ENCODE measurements at places on chromosomes 2 and 18.

DNA sequence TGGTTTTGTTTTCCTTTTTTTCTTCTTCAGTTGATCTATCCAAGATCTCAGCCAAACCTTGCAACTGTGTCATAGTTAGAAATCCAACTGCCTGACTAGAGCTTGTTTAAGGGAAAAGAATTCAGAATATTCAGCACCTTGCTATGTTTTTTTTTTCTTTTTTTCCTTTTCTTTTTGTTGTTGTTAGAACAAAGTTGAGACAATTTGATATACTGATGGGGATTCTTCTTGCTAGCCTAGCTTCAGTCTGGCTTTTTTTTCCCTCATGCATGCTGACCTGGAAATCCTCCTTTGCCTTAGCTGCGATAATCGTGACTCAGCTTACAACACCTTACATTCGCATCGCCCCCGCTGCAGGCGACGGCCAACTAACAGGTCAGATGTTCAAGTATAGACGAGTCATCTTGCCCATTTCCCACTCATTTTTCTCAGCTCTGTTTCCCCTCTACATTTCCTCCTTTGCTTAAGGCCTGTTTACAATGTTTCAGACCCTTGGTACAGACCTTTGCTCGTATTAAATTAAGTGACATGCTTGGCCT, 487.2 kb upstream of the RAB12 start:
- DNase-seq, result no peak

DNA sequence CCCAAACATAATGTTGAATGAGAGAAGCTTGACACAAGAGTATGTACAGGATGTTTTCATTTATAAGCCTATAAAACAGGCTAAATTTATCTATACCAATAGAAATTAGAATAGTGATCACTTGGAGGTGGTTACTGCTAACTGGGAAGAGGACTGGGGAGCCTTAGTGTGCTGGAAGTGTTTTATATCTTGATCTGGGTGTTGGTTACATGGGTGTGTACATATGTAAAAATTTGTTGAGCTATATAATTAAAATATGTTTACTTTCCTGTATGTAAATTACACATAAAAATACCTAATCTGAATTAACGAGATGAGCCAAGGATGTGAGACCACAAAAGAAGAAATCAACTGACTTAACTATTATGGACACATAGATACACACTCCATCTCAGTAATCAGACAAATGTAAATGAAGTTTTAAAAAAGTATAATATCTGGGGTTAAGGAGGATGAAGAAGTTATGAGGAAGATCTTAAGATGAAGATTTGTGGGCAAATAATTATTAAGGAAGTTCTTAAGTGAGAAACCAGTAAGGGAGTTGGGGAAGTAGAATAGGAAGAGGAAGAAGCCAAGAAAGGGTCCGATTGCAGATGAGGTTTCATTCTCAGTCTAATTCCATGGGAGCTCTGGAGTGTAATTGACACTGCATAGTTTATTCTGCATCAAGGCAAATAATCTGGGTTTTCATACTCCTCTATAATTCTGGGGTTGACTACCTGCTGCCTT, 32.3 kb upstream of the NABP1 start:
- no peak for DNase-seq

GRCh38 chr2:10783421-10783820, 29.2 kb downstream of the PDIA6 start:
- DNase-seq, result no peak

DNA sequence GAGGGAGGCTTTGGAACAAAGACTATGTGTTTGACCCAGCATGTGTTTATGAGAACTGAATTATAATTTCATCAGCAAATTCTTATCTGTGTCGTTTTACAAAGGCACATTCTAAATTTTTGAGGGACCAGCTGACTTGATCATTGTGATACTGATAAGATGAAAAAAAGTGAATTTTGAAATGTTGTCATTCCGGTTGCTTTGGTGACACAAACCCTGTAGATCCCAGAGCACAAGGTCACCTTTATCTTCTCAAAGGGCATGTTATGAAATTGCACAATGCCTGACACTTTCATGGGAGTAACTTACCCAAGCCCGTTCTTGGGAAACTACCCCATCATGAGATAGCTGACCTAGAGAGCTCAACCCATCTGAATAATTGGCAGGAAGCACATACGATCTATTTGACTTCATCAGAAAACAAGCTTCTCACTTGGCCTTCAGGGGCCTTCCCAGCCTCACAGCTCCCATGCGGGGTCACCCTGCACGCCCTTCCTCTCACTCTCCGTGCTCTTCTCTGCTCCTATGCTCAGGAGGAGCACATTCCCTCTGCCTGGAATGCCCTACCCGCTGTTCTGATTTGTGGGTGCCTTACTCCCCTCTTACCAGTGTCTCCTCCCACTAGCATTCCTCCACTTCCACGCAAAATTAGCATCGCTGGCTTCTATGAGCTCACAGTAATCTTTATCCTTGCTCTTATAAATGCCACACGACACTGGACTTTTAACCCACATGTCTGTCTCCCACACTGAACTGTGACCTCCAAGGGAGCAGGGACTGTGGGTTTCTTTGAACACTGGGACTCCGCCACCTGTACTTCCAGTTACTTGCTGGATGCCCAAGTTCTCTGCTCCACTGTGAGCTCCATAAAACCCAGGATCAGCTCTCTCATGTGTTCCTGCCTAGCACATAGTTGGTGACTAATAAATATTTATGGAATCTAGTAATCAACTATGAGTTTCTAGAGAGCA, 555.8 kb upstream of the ID2 start:
- no peak for DNase-seq

GRCh38 chr2:60411295-60411694, 142.2 kb downstream of the BCL11A start:
- DNase-seq, result no peak

DNA sequence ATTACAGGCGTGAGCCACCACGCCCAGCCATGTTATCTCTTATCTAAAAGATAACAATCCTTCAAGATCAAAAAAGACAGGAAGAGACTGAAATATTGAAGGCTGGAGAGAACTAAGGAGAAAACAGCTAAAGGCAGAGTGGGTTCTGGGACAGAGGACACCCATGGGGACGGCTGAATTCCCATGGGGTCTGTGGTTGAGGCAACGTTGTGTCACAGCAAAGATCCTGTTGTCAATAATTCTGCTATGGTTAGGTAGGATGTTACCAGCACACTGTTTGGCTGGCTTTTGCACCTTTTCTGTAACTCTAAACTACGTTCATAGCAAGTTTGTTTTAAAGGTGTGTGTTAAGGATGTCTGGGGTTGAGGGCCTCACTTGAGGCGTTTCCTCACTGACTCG, 137.7 kb upstream of the APCDD1 start:
- no peak for DNase-seq

DNA sequence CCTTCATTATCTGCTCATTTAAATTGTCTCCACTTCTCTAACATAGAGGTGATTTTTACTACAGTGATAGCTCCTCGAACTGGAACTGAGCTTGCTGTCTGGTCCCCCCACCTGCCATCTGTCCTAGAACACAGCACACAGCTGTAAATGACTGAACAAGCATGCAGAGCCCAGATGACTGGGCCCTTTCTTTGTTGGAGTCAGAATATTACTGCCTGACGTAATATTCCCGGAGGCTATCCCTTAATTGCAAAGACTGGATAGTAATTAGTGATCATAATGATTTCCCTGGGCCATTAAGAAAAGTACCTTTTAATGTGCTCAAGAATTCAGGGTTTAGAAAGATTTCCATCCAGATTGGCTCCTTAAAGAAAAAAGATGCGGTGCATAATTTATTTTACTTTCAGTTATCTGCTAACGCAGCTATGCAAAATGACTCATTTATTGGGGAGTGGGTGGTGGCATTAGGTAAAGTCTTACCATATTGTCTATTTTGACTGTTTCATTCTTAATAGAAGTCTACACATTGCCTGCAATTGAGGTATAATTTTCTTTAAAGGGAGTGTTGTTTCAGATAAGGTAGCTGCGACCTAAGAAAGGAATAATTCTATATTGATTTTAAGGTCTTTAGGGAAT, 84.4 kb downstream of the MAP4K4 start:
- DNase-seq, result peak; percentile 66

DNA sequence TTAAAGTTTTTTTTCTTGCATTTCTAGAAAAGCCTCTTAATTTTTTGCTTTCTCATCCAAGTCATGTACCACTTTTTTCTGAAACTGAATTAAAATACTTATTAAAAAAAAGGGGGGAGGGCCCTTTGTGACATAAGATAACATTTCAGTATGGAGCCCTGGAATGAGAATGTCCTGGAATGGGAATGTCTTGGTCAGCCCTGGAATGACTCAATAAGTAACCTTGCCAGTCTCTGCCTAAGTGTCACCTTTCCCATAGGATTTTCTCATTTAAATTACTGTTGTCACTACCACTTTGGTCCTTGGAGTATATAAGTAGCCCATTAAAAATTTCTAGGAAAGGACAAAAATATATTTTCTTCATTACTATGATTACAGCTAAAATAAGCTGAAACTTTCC, 4.7 kb downstream of the UBXN2A start:
- DNase-seq, result no peak
